AG09309 (cell line): ENCODE measurements at places on chromosomes 16 and 17.

DNA sequence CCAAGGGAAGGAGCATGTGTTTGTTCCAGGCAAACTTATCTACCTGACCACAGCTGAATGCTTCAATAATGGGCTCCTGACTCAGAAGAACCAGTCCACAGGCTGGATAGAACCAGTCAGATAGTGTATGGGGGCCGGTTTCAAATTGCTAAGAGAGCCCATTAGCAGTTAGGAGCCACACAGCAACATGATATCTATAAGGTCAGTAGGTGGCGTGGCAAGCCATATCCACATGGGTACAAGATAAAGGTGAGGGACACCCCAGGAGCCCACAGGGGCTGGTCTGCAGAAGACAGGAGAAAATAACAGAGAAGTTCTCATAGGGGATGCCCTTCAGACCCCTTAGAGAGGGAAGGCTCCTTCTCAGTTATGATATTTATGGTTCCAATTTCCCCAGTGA lies 31.6 kb upstream of the CDRT15 start:
- DNase-seq = no peak

DNA sequence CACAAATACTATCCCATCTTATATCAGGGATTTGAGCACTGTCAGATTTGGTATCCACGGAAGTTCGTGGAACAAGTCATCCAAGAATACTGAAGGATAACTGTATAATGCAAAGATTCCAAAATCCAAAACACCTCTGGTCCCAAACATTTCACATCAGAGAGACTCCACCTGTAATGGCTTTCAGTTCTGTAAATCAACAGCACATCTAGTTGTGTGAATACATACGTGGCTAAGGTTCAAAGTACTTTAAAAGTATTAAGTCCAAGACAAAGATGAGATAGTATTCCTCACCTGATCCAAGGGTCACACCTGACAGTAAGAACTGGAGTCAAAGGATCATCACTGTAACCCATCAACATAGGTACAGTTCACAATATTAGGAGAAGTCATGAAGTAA lies 54.8 kb downstream of the KANSL1 start:
- no peak for DNase-seq

DNA sequence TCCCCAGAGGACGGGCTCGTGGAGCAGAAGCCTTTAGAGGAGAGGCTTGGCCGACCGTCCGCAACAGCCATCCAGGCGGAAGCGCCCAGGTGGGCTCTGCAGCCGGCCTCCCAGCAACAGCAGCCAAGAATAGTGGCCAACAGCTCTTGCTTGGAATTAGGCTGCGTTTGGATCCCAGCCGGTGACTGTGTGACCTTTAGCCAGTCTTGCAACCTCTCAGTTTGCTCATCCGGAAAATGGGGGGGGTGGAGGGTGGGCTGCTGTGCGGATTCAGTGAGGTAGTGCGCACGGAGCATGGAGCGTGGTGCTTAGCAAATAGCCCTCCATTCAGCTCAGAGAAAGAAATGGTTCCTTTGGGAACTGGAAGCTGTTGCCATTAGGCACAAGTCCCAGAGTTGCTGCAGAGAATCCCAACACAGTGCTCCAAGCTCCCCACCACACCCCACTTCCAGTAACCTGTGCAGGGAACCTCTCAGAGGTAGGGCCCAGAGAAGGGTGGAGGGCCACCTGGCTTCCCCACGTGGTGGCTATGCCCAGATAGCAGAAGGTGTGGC lies 46.7 kb downstream of the RTN4RL1 start:
- DNase-seq = no peak

DNA sequence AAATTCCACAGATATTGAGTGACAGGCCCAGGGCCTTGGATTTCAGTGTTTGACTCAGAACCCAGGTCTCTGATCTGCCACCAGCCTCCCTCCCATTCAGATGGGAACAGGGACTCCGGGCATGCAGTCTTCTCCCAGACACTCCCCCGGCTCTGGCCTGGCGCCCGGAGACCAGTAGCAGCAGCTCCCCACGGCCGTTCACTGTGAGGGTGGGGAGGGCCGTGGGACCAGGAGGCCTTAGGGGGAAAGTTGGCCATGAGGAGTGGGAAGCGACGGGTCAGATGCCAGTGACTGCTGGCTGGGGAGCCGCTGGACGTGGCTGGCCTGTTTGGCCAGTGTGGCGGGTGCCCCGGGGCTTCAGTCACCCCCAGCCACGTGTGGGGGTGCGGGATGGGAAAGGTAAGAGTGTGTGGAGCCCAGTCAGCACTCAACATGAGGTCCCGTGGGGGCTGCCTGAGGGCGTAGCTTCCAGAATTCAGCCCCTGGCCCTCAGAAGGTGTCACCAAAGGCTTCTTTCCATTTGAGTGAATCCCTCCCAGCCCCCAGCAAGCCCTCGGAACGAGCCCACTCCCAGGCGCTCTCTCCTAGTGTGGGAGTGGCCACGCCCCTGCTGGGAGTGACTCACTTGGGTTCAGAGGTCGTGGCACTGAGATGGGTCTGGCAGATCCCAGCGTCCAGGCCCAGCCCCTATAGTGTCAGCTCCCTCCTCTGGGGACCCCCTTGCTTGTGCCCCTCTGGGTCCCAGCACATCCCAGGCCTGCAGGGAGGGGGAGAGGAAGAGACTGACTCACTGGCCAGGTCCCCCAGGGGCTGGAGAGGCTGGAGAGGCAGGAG lies 309.4 kb downstream of the SEC14L1 start:
- DNase-seq = no peak

- DNase-seq = no peak
These were observed 450.4 kb downstream of the MAF start for GRCh38 chr16:79150151-79150550.

GRCh38 chr17:32277284-32277683 lies 11.7 kb downstream of the RHBDL3 start:
- DNase-seq = no peak

GRCh38 chr17:82932518-82933310 lies 92.9 kb upstream of the ZNF750 start:
- no peak for DNase-seq

DNA sequence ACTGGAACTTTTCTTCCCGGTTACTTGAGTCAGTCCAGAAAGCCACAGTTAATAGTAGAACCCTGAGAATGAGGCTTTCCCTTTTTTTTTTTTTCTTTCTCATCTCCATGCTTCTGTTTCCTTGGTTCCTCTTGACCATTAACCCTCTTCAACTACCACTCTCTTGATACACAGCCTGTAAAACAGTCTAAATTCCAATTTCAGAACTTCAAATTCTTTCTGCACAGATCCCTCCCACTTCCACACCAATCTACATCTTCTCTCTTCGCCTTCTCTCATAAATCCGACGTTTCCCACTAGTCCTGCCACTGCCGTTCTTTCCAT lies 588 bp downstream of the METTL16 start:
- no peak for DNase-seq

DNA sequence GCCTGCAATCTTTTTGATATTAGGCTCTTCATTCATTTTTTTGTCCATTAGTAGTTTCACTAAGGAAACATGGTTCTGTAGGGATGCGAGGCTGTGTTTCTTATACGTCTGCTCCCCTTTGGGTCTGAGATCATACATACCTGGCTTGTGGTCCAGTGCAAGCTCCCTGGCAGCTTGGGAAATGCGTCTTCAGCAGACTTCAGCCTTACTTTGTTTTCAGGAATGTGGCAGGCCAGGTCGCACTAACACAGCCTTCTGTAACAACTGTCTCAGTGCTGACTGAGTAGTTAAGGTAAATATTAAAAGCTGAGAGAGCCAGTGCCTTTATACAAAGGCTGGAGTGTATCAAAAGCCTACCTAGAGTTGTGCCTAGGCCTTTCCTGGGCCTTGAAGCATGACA lies 970.5 kb upstream of the EEF2KMT start:
- DNase-seq = no peak

DNA sequence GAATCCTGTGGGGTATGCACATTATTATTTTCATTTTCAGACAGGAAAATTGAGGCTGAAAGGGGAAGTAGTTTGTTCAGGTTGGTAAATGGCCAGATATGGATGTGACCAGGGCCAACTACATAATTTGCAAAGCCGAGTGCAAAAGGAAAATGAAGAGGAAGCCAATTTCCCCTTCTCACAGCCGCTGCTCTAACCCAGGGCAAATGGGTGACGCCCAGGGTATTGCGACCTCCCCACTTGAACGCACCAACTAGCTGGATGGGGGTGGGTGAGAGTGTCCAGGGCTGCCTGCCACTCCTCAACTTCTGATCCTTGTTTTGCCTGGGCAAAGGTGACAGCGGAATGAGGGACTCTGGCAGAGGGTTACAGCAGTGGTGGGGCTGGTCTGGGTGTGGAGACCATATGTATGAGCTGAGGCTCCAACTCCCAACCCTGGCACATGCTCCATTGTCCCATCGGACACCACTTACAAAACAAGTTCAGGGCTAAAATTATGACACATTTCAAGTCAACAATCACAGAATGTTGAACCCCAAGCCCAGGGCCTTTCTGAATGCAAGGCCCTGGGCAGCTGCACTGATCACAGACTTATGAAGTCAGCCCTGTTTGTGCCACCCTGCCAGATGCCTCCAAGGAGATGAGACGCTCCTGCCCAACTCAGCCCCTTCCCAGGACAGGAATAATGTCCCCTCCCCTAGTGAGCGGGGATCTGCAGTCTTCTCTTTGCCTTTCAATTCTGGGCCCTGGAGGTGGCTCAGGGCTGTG lies 1.7 kb downstream of the ANKRD40CL start:
- no peak for DNase-seq
